ENCODE measurements at places on chromosomes 5 and 9.

GRCh38 chr9:37212435-37212834 is 92.1 kb downstream of the ZCCHC7 start:
- DNase-seq = no peak

- DNase-seq = no peak
Observed at GRCh38 chr5:120735076-120735475, 271.0 kb downstream of the PRR16 start.

DNA sequence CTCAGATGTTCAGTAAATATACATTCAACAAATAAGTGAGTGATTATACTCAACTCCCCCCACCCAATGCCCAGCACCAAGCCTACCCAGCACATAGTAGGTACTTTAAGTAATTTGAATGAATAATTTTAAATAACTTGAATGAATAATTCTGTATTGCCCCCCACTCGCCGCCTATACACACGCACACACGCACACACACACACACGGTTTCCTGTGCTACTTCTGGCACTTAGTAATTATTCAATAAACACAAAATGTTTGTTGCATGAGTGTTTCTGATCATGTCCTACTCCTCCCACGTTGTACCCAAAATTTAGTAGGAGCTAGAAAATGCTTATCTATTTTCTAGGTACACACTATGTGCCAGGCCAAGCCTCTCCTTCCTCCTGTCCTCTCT is 16.2 kb downstream of the PCDH12 start:
- DNase-seq = no peak

DNA sequence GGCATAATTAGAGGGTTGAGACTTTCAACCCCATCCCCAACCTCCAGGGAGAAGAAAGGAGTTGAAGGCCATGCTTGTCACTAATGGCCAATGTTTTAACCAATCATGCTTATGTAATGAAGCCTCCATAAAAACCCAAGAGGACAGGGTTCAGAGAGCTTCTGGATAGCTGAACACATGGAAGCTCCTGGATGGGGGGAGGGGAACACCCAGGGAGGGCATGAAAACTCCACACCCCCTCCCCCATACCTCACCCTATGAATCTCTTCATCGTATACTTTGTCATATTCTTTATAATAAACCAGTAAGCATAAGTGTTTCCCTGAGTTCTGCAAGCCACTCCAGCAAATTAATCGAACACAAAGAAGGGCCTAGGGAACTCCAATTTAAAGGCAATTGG is 81.7 kb downstream of the ALDH7A1 start:
- no peak for DNase-seq

DNA sequence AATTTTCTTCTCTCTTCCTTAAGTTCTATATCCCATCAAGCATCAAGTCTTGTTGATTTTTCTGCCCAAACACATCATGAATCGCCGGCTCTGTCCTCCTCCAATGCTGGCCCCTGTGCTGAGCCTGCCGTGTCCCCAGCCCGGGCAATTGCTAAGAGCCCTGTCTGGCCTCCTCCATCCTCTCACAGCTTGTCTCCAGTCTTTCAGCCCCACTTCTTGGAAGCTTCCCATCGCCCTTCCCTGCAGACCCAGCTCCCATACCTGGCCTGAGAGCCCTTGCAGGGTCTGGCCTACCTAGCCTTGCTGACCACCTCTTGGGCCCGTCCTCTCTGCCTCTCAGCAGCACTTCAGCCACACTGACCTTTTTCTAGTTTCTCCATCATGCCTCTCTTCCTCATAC is 61.9 kb downstream of the COL15A1 start:
- DNase-seq = no peak

GRCh38 chr9:72305707-72306106 is 59.3 kb downstream of the ZFAND5 start:
- DNase-seq = no peak

DNA sequence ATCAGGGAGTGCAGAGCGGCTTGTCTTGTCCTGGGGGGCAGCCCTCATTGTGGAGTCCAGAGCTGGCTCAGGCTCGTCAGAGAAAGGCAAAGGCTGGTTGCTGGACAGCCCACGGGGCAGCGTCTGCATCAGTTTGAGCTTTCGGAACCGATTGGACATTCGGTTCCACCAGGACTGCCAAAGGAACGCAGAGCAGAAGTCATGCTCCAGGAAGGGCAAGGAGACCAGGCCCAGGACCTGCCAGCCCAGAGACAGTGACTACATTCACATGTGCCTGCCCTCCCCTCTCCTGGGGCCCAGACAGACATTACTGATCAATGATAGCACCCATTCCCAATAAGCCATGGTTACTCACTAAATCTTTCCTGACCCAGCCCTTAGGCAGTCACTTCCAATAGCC is 18.1 kb downstream of the ANKS6 start:
- DNase-seq = no peak

- DNase-seq = no peak
Observed at GRCh38 chr9:110125763-110126351, 82.1 kb downstream of the C9orf152 start.

DNA sequence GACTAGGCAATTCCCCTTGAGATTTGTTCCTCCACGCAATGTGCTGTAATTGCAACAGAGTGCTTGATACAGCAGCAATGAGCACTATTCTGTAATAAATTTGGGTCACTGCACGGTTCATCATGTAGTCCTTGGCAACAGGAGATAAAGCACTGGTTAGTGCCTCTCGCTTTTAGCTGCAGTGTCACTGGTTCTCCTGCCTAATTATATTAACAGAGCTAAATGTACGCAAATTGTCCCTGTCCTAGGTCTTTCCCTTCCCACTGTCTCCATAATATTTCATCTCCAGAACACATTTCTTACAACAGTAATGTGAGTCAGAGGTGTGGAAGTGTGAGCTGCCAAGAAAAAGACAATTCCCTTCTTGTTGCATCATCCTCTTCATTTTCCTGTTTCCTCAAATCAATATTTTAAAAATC is 553.1 kb downstream of the ZNF608 start:
- DNase-seq = no peak

- DNase-seq = no peak
Observed at GRCh38 chr5:169218176-169218575, 82.8 kb downstream of the SLIT3 start.

GRCh38 chr5:175853573-175854230 is 17.7 kb upstream of the CPLX2 start:
- peak; percentile 9 for DNase-seq

GRCh38 chr5:151779531-151780125 is 7.9 kb downstream of the G3BP1 start:
- no peak for DNase-seq

GRCh38 chr5:21711866-21712758 is 1141.0 kb downstream of the CDH12 start:
- DNase-seq = no peak

DNA sequence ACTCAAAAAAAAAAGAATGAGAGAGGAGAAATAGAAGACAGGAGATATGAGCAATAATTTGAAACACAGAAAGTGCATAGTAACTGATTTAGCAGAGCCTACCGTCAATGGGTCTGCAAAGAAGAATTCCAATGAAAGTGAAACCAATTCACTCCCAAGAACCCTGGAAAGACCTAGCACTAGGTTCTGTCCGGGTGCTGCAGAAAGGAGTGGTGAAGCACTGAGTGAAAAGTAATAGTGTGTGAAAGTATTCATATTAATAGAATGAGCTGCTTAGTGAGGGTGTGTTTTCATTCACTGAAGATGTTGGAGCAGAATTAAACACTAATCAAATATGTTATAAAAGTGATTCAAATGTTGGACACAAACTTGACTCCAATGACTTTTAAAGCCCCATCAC is 51.3 kb upstream of the SLC30A5 start:
- no peak for DNase-seq

GRCh38 chr5:110965773-110966581 is 105.5 kb upstream of the TSLP start:
- DNase-seq = no peak

- DNase-seq = no peak
Observed at GRCh38 chr9:81874931-81875330, 53.3 kb upstream of the SPATA31D4 start.

GRCh38 chr5:125258615-125259014 is 512.2 kb upstream of the ZNF608 start:
- no peak for DNase-seq

GRCh38 chr5:123208668-123209501 is 119.8 kb downstream of the PRDM6 start:
- DNase-seq = no peak

GRCh38 chr5:119271758-119272730 is 83.8 kb upstream of the TNFAIP8 start:
- peak; percentile 45 for DNase-seq

GRCh38 chr9:108012886-108013665 is 523.5 kb upstream of the KLF4 start:
- no peak for DNase-seq

GRCh38 chr9:21085005-21085404 is 7.3 kb upstream of the IFNB1 start:
- DNase-seq = no peak

DNA sequence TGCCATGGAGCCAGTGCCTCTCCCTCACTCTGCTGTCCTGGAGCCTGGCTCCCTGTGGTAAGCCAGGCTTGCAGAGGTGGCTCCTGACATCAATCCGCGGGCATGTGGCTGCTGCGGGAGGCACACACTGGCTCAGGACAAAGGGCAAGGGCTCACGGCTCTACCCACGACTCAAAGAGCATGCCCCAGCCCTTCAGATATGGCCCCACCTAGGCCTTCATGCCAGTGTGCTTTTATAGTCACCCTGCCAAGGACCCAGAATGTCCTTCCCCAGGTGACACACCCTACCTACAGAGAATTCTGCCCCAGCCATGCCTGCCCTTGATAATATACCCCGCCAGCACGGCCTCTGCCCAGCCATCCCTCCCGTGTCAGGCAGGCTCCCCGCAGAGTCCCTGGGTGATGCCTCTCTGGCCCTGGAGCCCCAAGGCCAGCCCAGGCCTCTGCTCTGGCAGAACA is 1.6 kb downstream of the MGAT4B start:
- DNase-seq = no peak

DNA sequence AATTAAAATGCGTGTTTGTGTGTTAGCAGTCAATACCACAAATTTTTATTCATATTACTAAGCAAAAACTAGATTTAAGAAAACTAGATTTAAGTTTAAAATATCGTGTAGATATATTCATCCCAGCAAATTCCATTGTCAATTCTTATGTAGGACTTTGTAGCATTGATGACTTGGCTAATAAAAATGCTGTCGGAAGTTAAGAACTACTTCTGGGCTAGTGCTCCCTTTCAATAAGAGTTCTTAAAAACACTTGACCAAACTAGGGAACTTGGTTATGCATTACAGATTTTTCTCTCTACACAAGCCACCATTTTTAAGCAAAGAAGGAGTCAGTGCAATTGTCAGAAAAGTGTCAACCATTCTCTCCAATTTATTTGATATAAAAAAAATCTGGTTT is 68.7 kb upstream of the RAD23B start:
- no peak for DNase-seq

DNA sequence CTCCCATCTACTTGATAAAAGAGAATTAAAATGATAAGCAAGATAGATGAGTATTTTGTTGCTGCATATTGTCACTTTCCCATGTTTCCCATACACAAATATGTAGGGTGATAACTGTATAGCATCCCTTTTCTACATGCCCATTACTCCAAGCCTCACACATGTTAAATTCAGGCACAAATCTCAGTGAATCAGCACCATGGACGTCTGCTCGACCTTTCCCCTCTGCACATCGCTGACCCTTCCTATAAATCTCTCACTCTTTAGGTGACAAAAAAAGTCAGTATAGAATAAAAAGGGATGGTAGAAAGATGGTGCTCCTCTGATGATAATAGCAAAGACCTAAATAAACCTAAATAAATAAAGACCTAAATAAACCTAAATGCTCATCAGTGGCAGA is 1097.7 kb upstream of the C9orf72 start:
- DNase-seq = no peak

GRCh38 chr9:14907696-14908095 is 2.5 kb downstream of the FREM1 start:
- DNase-seq = no peak

- no peak for DNase-seq
Observed at GRCh38 chr5:141852448-141852847, 25.8 kb downstream of the PCDH1 start.

GRCh38 chr9:72476617-72477437 is 44.6 kb upstream of the TMC1 start:
- peak; percentile 3 for DNase-seq

GRCh38 chr5:174418809-174419539 is 305.4 kb upstream of the MSX2 start:
- no peak for DNase-seq

Data from CD4-positive, alpha-beta T cell treated with Interleukin-12 subunit alpha and Interleukin-12 subunit beta, for 1 hour (primary cell).